RPMI8226 (cell line): ENCODE measurements at places on chromosomes 2 and 18.

- DNase-seq, result no peak
These were observed 164.7 kb downstream of the MREG start for GRCh38 chr2:215848698-215849097.

- DNase-seq, result no peak
These were observed 20.9 kb upstream of the AGFG1 start for GRCh38 chr2:227450926-227451654.

- no peak for DNase-seq
These were observed 118.3 kb downstream of the CABLES1 start for GRCh38 chr18:23253630-23254029.

DNA sequence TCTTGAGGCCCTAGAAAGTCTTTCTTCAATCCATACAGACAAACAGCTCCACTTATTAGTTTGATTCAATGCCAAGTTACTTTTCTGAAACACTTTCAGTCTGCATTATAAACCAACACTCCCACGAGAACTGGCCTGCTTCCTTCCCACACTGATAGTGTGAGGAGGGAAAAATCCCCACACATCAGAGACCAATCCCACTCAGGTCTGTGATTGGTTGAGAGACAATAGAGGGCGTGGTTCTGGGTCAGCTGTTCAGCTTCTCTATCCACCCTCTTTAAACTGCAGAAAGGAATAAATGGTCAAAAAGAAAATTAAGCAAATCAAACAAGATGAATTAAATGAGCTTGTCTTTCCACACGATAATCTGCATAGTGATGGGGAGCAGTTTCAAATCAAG is 152.5 kb downstream of the NRP2 start:
- no peak for DNase-seq

DNA sequence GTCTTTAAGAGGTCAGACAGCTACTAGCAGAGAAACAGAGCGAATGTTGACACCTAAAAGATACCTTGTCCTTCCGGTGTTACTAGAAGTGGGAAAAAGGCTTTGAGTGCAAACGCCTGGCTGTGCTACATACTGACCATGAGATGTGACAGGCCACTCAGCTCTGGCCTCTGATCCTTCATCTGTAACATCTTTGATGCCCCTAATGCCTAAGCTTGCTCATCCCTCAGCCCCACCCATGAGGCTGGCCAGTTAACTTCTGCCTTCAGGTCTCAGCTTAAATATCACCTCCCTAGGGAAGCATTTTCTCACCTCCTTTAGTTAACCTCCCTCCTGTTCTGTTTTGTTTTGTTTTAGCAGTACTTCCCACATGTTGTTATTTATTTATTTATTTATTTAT is 15.9 kb downstream of the EPAS1 start:
- DNase-seq, result no peak

- no peak for DNase-seq
These were observed 3.8 kb upstream of the ATP6V1C2 start for GRCh38 chr2:10717628-10718027.

DNA sequence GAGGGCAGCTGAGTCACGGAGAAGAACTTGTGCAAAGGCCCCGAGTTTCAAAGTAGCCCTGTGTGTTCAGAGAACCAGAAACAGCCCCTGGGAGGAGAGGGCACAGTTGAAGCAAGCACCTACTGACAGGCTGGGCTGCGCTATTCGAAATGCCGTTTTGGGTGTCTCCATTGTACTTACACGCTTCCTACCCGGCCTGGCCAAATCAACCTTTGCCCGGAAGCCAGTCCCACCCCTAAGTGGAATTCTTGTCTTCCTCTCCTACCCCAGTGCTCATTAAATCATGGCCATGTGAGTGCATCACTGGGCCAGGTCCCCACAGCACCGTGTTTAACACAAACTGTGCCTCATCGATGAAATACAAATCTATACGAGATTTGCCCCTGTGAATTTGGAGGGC is 6.0 kb downstream of the DIPK1C start:
- no peak for DNase-seq

- DNase-seq, result peak; percentile 33
These were observed 6.0 kb upstream of the SLC39A10 start for GRCh38 chr2:195651046-195651445.

GRCh38 chr2:48551548-48551947 is 21.6 kb downstream of the STON1 start:
- DNase-seq, result no peak

- DNase-seq, result no peak
These were observed 193.7 kb downstream of the SLC39A10 start for GRCh38 chr2:195850764-195851163.

DNA sequence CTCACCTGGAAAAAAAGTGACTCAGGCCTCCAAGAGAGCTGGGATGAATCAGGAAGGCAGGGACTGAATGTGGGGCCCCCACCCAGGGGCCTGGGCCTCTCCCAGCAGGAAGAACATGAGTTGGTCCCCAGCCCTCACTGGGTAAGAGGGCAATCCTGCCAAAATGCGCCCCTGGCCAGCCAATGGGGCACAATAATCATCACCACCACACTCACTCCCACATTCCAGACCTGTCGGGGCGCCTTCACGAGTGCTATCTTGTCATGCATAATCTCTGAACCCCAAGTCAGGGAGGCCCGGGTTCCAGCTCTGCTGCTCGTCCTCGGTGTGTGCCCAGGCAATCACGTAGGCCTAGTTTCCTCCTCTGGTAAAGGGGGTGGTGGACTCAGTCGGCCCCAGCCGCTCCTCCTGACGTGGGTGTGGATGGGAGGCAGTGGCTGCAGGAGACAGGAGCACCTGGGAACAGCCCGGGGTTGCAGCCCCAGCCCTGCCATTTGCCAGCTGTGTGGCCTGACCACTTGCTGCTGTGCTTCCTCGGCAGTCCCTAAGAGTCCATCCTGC is 115.1 kb downstream of the CYP26B1 start:
- no peak for DNase-seq

GRCh38 chr2:42754021-42754775 is 9.7 kb downstream of the OXER1 start:
- DNase-seq, result peak; percentile 63

- no peak for DNase-seq
These were observed 339.5 kb downstream of the GULP1 start for GRCh38 chr2:188631037-188631809.

GRCh38 chr2:67726416-67726815 is 329.3 kb downstream of the ETAA1 start:
- no peak for DNase-seq

- DNase-seq, result no peak
These were observed 185.5 kb downstream of the CCDC85A start for GRCh38 chr2:56369316-56369715.
